Sigmoid colon (tissue), 7 donors: ENCODE measurements at places on chromosomes 11 and 22. TPM values are rescaled to one million over a fixed set of nuclear protein-coding genes. Genes with fewer than 3 reads are reported as not detected.

GRCh38 chr11:45250035-45250718 is 36.0 kb downstream of the SYT13 start:
- H3K27ac ChIP-seq, result no peak overlapping the region
- H3K36me3 ChIP-seq, result no peaks in the 10 kb centered on the region
- no peaks in the 10 kb centered on the region for H3K27me3 ChIP-seq
- no peak overlapping the region for H3K4me3 ChIP-seq
- DNase-seq, result no peak

GRCh38 chr11:9266926-9267325 is 1.8 kb upstream of the DENND5A start:
- DNase-seq, result no peak
- H3K27me3 ChIP-seq, result no peaks in the 10 kb centered on the region
- H3K36me3 ChIP-seq, result no peaks in the 10 kb centered on the region

- H3K36me3 ChIP-seq, result no peaks in the 10 kb centered on the region
- no peak for DNase-seq
- H3K27ac ChIP-seq, result no peak overlapping the region
- no peaks in the 10 kb centered on the region for H3K27me3 ChIP-seq
- no peaks in the 10 kb centered on the region for H3K4me1 ChIP-seq
Measured at GRCh38 chr11:95895815-95896214, 28.1 kb downstream of the MTMR2 start.

- H3K4me3 ChIP-seq, result no peak overlapping the region
- no peak overlapping the region for H3K27ac ChIP-seq
- H3K36me3 ChIP-seq, result no peaks in the 10 kb centered on the region
- peak; percentile 10 for DNase-seq
- no peaks in the 10 kb centered on the region for H3K27me3 ChIP-seq
Measured at GRCh38 chr22:47594836-47595521, 832.5 kb downstream of the TBC1D22A start.

DNA sequence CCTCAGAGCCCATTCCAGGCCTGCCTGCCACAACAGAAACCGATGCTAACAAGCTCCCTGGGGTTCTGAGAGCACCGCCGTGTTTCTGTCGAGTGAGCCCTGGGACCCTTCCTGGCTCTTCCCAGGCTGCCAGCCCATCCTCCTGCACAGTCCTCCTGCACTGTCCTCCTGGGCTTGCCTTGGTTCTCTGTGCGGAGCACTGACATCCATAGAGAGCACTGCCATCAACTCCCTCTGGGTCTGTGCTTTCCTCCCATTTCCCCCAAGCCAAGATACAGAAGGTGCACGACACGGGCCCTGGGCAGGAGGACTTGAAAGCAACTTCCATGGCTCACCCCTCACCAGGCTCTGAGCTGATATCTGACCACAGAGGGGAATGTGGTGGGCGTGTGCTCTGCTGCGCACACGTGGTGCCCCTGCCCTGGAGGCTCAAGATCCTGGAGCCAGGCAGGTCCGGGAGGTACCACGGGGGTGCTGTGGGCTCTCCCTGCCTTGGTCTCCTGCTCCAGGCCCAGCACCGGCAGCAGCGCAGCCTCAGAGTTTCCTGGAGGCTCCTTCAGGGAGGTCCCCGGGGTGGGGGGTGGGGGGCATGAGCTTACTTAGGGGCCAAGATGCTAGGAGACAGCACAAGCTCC is 304.2 kb downstream of the BRD1 start:
- no peaks in the 10 kb centered on the region for H3K4me1 ChIP-seq
- H3K27me3 ChIP-seq, result peaks cover 18% of the 10 kb centered on the region
- DNase-seq, result peak; percentile 51
- no peaks in the 10 kb centered on the region for H3K36me3 ChIP-seq
- no peak overlapping the region for H3K27ac ChIP-seq

DNA sequence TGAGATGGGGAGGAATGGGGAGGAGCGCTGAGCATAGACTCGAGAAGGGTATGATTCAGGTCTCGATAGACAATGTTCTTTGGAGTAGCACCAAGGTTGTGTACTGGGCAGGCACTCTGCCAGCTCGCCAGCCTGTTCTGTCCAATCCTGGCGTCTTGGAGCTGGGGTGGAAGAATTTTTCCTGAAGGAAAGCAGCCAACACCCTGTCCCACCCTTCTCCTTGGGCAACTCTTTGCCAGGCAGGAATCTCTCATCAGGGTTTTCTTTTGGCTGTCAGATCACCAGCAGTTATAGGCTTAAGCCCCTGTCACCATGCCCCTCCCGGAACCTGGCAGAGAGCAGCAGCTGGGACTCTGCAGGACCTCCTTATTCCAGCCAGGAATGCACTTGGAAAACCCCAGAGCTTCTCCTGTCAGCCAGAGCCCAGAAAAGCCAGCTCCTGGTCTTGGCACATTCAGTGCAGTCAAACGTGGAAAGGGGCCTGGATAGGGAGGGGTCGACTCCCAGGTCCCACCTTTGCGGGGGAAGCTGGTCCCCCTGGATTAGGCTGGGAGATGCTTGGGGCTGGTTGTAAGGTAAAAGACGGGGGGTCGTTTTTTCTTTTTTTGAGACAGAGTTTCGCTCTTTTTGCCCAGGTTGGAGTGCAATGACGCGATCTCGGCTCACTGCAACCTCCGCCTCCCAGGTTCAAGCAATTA is 14.4 kb upstream of the SPTBN2 start:
- no peak for DNase-seq
- H3K4me1 ChIP-seq, result peaks cover 18% of the 10 kb centered on the region
- no peak overlapping the region for H3K4me3 ChIP-seq
- no peak overlapping the region for H3K27ac ChIP-seq

GRCh38 chr11:19929147-19929546 is 216.5 kb downstream of the NAV2 start:
- no peaks in the 10 kb centered on the region for H3K36me3 ChIP-seq
- peak overlapping the region; percentile 74 for H3K27ac ChIP-seq
- no peaks in the 10 kb centered on the region for H3K27me3 ChIP-seq

DNA sequence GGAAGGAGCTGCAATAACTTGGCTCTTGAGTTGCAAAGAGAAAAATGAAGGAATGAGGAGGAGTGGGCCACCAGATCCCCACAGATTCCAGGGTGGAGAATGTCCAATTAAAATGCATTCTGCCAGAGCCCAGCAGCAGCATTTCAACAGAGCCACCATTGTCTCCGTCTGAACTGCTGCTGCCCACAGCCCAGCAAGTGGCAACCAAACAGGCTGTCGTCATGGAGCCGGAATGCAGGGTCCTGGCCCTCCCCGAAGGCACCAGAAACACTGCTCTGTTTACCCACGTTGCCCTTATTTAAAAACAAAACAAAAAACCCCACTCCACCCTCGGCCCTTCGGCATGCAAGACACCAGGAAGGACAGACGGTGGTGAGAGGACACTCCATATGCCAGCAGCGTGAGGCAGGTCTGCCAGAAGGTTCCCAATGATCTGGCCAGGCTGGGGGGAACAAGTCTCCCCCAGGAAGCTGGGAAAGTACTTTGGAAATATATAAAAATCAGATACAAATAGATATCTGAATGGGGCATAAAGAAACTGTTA is 32.5 kb downstream of the PLEKHA7 start:
- no peak overlapping the region for H3K4me3 ChIP-seq
- H3K27me3 ChIP-seq, result no peaks in the 10 kb centered on the region
- no peaks in the 10 kb centered on the region for H3K4me1 ChIP-seq
- peak overlapping the region; percentile 25 for H3K27ac ChIP-seq
- no peaks in the 10 kb centered on the region for H3K36me3 ChIP-seq

GRCh38 chr11:14267861-14268635 is 90.9 kb downstream of the RRAS2 start:
- H3K27ac ChIP-seq, result no peak overlapping the region
- no peaks in the 10 kb centered on the region for H3K27me3 ChIP-seq
- no peaks in the 10 kb centered on the region for H3K36me3 ChIP-seq
- H3K4me1 ChIP-seq, result no peaks in the 10 kb centered on the region
- no peak for DNase-seq

DNA sequence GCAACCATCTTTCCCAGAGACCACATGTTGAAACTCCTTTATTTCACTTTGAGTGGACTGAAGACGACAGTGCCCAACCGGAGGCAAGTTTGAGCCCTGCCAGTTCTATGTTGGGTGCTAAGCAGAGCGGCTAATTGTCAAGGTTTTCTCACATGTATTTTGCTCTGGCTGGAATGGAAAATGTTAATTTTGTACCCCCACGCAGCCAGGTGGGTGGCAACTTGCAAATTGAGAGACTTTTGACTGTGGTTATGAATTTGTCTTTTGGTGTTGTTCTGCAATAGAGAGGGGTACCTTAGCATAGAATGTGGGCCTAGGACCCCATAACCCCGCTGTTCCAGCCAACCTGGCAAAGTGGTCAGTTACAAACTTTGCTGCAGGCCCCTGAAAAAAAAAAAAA is 42.5 kb upstream of the SLC5A12 start:
- peaks cover 3% of the 10 kb centered on the region for H3K4me1 ChIP-seq
- no peak for DNase-seq
- no peak overlapping the region for H3K27ac ChIP-seq
- no peaks in the 10 kb centered on the region for H3K36me3 ChIP-seq

DNA sequence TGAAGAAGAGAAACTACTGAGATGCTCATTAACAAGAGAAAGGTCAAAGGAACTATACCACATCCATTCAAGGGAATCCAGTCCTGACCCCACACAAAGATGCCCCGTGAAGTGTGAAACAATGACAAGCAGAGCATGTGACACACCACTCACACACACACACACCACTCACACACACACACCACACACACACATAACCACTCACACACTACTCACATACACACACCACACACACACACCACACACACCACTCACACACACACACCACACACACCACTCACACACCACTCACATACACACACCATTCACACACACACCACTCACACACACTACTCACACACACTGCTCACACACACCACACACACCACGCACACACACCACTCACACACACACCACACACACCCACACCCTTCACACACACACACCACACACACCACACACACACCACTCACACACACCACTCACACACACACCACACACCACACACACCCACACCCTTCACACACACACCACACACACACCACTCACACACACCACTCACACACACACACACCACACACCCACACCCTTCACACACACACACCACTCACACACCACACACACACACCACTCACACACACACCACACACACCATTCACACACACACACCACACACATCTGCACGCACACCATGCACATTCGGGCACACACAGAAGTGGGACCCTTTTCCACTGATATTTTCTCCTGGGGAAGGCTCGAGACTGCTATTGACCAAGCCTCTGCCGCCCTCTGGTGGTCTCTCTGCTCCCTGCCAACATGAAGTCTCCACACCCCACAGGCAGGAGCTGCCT is 32.0 kb upstream of the COMT start:
- no peaks in the 10 kb centered on the region for H3K27me3 ChIP-seq
- no peak overlapping the region for H3K4me3 ChIP-seq
- H3K27ac ChIP-seq, result no peak overlapping the region

GRCh38 chr11:10289765-10290380 is 4.1 kb downstream of the SBF2 start:
- no peak overlapping the region for H3K4me3 ChIP-seq
- no peak for DNase-seq
- H3K36me3 ChIP-seq, result no peaks in the 10 kb centered on the region
- no peak overlapping the region for H3K27ac ChIP-seq
- H3K27me3 ChIP-seq, result no peaks in the 10 kb centered on the region

GRCh38 chr11:134503100-134503499 is 91.1 kb upstream of the B3GAT1 start:
- no peak overlapping the region for H3K4me3 ChIP-seq
- DNase-seq, result peak; percentile 50
- H3K27ac ChIP-seq, result no peak overlapping the region
- H3K36me3 ChIP-seq, result no peaks in the 10 kb centered on the region
- H3K4me1 ChIP-seq, result peaks cover 5% of the 10 kb centered on the region

MMP12 gene
- total RNA-seq, result not detected

GRCh38 chr11:78832226-78832947 is 257.7 kb upstream of the NARS2 start:
- H3K4me3 ChIP-seq, result no peak overlapping the region
- H3K36me3 ChIP-seq, result no peaks in the 10 kb centered on the region
- no peak overlapping the region for H3K27ac ChIP-seq
- H3K4me1 ChIP-seq, result peaks cover 9% of the 10 kb centered on the region

DNA sequence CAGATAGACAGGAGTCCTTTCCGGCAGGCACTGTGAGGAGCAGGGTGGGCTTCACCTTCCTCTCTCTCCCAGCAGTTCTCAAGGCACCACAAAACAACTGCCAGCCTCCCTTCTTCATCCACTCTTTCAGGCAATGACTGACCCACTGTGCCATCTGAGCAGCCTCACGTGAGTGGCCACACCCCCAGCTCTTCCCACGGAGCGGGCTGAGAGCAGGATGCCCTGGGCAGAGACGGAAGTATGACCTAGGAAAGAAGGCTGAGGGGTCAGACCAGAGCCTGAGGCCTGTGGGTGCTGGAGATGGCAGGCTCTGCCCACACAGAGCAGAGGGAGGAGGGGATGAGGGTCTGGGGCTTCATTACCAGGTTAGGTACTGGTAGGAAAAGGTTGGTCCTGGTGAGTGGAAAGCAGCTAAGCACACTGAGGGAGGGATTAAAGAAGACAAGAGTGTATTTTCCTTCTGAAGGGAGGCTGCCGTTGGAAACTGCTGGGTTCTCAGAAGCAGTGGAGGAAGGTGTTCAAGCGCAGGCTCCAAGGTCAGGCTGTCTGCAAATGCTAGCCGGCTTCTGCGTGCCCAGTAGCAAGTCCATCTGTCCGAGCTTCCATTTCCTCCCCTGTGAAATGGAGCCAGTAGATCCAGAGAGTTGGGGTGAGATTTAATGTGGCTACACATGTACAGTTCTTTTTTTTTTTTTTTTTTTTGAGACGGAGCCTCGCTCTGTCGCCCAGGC is 4.6 kb downstream of the NLRP6 start:
- peaks cover 90% of the 10 kb centered on the region for H3K27me3 ChIP-seq
- DNase-seq, result no peak
- no peak overlapping the region for H3K4me3 ChIP-seq
- no peak overlapping the region for H3K27ac ChIP-seq

- no peaks in the 10 kb centered on the region for H3K36me3 ChIP-seq
- no peak for DNase-seq
- no peaks in the 10 kb centered on the region for H3K27me3 ChIP-seq
- H3K4me3 ChIP-seq, result no peak overlapping the region
- H3K4me1 ChIP-seq, result peaks cover 30% of the 10 kb centered on the region
- H3K27ac ChIP-seq, result no peak overlapping the region
Measured at GRCh38 chr11:64353715-64354506, 5.1 kb upstream of the RPS6KA4 start.

DNA sequence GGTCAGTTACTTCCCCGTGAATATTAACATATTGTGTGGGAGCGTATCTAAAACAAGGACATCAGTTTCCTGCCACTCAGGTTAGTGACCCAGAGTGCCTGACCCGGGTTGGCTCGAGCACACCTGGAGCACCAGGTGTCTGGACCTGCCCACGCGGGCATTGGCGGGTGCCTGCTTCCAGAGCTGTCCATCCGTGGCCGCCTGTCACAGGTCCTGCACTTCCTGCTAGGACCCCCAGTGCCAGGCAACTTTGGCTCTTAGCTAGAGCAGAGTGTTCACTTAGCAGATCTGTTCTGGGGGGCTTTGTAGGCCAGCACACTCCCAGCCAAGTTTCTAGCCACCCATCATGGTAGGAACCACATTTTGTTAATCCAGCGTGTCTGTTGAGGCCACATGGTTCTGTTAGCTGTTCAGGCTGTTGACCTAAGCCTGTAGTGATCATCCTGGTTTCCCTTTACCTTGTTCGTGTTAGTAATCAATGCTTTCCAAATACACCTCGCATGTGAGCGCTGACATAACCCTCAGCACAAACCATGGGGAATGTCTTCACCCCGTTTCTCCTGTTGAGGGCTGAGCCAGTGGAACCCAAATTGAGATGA is 29.5 kb downstream of the MOV10L1 start:
- H3K27ac ChIP-seq, result no peak overlapping the region
- H3K36me3 ChIP-seq, result no peaks in the 10 kb centered on the region
- DNase-seq, result peak; percentile 54
- H3K4me3 ChIP-seq, result no peak overlapping the region

GRCh38 chr11:114651145-114651718 is 27.1 kb upstream of the NXPE2 start:
- no peak overlapping the region for H3K27ac ChIP-seq
